ENCODE measurements at places on chromosomes 4 and X.

DNA sequence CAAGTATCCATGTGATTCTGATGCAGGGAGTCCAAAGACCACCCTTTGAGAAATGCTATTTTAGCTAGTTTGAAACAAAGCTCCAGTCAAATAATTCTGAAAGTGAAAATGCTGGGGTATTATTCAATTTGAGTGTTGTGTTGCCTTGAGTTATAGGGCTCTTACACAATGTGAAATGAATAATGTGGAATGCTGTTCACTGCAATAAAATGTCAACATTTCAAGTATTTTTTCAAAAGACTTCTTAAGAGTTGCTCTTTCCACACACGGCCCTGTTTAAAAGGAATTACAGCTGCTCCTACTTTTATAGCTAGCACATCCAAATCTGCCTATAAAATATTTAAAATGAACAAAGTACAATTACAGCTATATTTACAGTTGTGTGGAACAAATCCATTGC, 27.5 kb upstream of the PLS3 start:
- no peak for DNase-seq

- DNase-seq = no peak
These were observed 695.1 kb upstream of the GALNTL6 start for GRCh38 chr4:171118091-171118490.

DNA sequence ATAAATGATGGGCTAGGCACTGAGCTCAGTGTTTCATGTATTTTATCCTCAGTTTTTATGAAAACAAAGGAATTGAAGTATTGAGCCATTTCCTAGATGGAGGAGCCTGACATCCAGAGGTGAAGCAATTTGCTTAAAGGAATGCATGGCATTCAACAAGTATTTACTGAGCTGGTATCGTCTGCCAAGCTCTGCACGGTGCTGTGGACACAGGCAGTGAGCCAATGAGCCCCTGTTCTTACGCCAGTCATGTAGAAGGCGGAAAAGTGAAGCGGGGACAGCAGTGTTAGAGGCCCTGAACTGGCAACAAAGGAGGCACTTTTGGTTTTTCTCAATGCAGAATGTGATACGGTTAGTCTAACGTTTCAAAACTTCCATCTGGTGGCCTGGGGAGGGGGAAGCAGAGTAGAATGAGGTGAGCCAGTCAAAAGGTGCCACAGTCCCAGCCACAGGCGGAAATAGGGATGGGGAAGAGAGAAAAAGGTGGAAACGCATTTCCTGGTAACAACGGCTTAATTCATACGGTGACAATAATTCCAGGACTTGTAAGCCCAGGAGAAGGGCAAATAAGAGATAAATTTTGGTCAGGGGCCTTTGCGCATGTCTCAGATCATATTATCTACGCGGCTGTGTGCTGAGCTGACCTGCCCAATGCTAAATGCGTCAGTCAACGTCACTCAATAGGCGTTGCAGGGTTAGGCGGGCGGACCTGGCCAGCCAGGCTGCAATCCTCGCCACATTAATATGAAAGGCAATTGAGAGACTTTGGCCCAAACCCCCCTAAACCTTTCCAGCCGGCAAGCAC, 133.9 kb downstream of the AFAP1 start:
- DNase-seq = no peak

DNA sequence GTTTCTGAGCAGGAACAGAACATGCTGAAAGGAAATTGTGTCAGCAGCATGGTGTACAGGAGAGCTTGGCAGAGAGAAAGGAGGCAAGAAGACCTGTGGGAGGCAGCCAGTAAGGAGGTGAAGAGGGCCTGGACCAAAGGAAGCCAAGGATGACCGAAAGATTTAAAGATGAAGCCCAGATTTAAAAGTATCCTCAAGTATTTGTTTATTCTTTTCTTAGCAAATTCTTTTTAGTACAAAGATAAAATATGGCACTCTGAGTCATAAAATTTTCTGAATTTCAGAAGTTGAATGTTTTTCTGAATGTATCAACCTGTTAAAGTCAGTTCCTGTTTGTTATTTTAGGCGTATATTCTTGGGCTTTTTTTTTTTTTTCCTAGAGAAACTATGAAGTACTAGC, 3.5 kb downstream of the PKD2 start:
- no peak for DNase-seq

GRCh38 chr4:84381759-84382158, 117.3 kb downstream of the NKX6-1 start:
- no peak for DNase-seq

DNA sequence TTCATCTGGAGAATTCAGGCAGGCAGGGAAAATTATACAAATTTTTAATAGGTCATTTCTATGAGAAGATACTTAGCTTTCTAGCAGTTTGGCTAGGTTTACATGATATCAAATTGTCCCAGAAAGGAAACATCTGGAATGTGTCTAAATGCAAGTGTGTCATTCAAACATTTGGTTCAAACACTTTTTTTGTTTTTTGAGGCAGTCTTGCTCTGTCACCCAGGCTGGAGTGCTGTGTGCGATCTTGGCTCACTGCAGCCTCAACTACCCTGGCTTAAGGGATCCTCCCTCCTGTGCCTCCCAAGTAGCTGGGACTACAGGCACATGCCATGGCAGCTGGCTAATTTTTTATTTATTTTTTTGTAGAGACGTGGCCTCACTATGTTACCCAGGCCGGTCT, 31.6 kb downstream of the SPARCL1 start:
- no peak for DNase-seq

- DNase-seq = no peak
These were observed 27.5 kb downstream of the PCYT1B start for GRCh38 chrX:24619647-24620046.

GRCh38 chr4:84456157-84456556, 42.9 kb downstream of the NKX6-1 start:
- DNase-seq = no peak

DNA sequence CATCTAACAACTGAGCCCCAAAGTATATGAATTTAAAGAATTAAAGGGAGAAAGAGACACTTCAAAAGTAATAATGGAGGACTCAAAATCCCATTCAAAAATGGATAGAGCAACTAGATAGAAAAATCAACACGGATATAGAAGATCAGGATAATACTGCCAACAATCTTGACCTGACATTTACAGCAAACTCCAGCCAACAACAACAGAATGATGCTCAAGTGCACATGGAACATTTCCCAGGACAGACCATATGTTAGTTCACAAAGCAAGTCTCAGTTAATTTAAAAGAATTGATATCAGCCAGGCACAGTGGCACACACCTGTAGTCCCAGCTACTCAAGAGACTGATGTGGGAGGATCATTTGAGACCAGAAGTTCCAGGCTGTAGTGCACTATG, 72.0 kb upstream of the SMARCAD1 start:
- no peak for DNase-seq

DNA sequence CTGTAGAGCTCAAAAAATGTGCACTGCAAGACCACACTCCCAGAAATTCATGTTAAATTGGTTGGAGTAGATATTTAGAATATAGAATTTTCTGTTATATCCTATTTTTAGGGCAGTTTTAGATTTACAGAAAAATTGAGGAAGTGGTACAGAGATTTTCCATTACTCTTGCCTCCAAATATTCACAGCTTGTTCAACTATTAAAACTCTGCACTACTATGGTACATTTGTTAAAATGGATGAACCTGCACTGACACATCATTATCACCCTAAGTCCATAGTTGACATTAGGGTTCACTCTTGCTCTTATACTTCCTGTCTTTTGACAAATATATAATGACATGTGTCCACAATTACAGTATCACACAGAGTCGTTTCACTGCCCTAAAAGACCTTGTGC, 1724.5 kb downstream of the C4orf33 start:
- DNase-seq = no peak

DNA sequence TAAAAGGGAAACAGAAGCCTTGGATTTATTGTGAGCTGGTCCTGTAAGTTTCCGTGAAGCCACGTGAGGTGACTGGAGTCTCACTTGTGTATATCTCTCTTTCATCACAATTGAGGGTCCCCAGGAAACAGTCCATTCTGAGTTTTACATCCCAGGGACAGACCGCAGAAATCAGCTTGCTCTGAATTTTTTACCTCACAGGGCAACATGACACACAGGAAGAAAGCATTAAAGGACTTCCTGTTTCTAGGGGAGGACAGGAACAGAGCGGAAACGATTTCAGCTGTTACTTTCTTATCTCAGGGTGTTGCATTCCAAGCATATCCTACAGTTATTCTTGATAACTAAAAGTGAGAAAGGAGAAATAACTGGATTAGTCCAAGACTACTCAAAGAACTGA, 553.5 kb downstream of the TRAM1L1 start:
- no peak for DNase-seq

- no peak for DNase-seq
These were observed 65.0 kb downstream of the ZFX start for GRCh38 chrX:24214568-24214967.

GRCh38 chr4:6991771-6992557, 51.2 kb upstream of the TADA2B start:
- DNase-seq = no peak

GRCh38 chrX:17007134-17007768, 60.8 kb downstream of the REPS2 start:
- no peak for DNase-seq

DNA sequence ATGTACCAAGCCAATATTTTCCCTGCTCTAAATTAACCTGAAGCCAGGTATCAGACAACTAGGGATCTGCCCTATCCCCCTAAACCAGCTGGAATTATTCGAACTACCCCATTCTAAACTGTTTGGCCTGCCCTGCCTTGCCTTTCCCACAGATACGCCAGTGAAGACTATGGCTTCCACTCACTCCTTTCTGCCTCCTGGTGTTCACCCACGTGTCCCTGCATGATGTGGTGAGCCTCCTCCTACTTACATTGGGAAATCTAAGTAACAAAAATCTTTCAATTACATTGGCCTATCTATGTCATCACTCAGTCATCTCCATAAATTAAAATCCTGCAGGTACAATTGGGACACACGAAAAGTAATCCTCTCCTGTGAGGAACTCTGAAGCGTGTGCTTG, 6.1 kb upstream of the LDOC1 start:
- no peak for DNase-seq

DNA sequence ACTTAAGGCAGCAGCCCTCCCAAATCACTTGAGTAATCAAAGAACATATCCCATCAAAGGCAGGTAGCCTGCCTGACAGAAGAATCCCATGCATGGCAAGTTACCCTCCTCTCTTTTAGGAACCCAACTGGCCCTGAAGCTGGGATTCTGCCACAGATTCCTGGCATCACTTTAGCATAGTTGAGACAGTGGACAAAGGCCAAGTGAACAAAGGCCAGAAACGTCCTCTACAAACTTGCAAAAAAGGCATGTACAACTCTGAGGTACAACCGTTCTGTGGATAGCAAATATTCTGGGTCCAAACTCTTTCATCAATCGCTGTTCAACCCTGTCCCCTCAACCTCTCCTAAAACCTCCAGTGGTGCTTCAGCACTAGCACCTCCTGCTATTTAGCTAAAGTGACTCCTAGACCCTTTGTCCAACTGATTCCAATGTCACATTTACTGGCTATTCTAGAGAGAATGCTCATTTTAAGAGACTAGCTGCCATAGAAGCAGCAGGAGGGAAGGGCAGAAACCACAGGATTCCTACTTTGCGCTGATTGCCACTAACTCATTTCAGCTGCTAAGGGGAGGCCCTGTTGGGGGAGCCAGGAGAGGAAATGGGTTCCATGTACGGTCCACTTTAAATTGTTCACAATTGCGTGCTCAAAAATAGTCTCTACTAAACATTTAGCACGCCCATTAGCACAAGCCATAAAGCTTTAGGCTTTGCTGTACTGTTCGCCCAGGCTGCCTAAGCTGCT, 105.9 kb downstream of the SHROOM4 start:
- no peak for DNase-seq

DNA sequence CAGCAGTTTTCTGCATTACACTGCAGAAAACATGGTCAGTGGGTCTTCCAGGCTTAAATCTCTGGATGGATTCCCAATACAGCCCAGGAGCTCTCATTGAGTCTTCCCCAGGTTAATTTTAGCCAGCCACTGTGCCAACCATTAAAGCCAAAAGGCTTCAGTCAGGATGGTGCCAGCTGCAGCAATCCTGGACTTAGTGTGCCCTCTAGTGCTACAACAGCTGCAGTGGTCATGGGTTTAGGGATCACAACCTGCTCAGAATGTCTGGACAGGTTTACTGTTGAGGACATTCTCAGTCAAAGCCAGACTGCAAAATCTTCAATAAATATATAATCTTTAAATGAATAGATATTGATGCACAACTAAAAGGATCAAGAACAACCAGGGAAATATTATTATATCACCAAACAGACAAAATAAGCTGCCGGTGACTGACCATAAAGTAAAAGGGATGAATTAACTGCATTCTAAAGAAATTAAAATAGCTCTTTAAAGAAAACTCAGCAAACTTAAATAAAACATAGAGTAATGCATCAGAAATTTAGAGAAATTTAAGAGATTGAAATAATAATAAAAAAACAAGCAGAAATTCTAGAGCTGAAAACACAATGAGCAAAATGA, 639.9 kb downstream of the SPOCK3 start:
- no peak for DNase-seq

GRCh38 chrX:75096331-75096730, 59.8 kb downstream of the ABCB7 start:
- DNase-seq = no peak

GRCh38 chrX:39766085-39766726, 331.6 kb downstream of the BCOR start:
- no peak for DNase-seq

- no peak for DNase-seq
These were observed 821.1 kb downstream of the PCDH19 start for GRCh38 chrX:99588936-99589335.

DNA sequence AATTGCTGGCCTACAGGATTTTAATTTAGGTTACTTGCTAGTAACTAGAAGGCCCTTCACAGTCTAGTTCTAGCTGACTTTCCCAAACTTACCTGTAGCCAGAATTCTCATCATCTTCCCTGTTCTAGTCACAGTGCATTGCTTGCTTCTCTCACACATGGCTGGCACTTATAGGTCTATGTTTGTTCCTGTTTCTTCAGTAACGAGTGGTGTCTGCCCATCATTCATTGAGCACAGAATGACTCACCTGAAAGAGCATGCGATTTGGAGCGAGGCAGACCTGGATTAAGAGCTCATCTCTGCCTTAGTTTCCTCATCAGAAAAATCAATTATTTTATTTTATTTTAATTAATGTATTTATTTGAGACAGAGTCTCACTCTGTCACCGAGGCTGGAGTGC, 201.7 kb upstream of the ANK2 start:
- no peak for DNase-seq

GRCh38 chr4:149896432-149896831, 80.8 kb upstream of the IQCM start:
- DNase-seq = no peak

GRCh38 chr4:24032371-24032989, 142.6 kb upstream of the PPARGC1A start:
- no peak for DNase-seq

DNA sequence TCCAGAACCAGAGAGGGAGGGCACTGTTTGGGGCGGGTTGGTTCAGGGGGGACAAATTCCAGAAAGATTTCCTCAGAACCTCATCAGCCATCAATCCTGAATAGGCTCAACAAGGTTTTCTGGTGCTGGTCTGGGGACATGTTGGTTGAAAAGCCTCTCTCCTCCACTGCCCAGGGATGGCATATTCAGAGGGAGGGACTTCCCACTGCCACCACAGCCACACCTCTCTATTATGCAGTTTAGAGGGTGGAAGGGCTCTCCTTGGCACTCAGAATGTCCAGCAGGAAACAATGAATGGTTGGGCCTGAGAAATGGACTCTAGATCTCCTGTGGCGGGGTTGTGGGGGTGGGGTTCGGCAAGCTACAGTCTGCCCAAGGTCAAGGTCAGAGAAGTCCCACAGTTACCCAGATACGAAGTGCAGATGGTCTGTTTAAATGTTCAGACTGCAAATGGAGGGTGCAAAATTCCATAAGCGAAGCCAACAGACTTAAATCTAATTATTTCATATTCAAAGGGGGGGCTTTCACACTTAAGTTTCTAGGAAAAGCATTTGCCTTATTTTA, 70.7 kb downstream of the LEF1 start:
- DNase-seq = no peak

Data from stimulated activated CD8-positive, alpha-beta memory T cell treated with anti-CD3 and anti-CD28 coated beads, Interleukin-7, amount 100 ng/mL, for 4 hours (primary cell).